ENCODE measurements at places on chromosomes 2 and 18.

DNA sequence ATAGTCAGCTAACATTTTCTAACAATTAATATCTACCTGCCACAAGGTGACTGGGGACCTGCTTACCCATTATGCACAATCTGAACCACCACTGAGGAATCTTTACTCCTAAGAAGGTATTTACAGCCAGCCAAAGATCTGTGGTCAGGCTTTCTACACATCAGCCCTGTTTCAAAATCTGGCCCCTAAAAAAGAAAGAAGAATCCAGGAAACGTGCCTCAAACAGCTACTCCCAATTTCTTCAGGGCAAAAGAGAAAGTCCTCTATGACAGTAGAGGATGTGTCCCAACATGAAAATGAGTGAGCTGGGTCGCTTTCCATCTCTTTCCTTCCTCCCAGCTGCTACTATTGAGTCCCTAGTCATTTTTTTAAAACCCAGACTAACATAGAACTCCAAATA lies 79.5 kb downstream of the EPB41L3 start:
- DNase-seq: no peak

DNA sequence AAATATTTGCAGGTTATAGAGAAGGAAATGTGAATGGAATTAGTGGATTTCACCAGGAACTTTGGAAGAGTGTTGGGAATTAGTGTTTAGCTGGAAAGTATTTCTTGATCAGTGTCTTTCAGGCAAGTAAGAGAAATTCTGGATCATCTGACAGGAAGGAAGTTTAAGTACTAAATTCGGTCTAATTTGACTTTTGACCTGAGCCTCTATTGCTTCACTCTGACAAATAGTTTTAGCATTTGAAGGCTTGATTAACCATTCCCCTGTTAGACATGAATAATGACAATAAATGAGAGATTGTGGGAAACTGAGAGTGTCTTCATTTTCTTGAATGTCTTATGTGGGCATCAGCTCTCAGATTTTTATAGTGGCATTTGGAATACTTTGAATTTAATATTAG lies 16.0 kb downstream of the CCNT2 start:
- DNase-seq: no peak

GRCh38 chr18:47036298-47036874 lies 965 bp upstream of the ELOA2 start:
- peak; percentile 74 for DNase-seq

- DNase-seq: no peak
Observed at GRCh38 chr2:116442418-116442817, 1372.1 kb upstream of the DDX18 start.

DNA sequence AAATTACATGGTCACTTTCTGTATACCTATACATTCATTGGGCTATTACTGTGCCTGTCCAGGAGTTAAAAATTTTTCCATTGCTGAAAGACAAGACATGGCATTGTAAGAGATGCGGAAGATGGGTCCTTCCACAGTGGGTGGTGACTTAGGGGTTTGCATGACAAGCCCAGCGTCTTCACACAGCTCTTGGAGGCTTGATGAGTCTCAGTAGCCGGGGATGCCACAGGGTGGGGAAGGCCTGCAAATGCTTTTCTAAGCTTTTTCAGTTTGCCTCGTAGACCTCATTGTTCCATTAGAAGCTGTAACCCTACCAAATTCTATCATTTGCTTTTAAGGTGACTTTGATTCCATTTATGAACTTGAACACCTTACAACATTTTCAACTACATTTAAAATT lies 18.1 kb upstream of the MAPRE3 start:
- no peak for DNase-seq

DNA sequence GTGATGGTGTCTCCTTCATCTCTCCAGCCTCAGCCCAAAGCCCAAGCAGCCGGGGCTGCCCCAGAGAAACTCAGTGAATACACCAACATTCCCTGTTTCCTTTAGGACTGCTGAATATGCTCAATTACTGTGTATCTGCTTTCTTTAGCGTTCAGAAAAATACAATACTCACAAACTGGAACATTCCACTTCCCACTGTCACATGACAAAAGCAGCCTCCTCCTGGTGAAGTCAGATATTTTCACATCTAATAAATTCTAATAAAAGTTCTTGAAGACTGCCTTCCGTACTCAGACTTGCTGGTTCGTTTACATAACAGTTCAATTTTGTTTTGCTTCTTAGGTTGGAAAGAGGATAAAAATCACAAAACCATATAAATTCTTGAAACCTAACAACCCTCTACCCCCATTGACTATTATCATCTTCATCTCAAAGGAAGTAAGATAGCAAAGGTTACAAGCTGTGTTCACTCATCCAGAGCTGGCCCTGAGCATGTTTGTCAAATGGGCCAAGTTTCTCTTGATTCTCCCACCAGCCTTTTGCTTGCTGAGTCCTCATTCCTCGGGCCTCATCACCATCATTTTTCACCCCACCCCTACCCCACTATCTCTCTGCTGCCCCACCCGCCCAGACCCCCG lies 190.8 kb upstream of the HNRNPA3 start:
- no peak for DNase-seq

- DNase-seq: no peak
Observed at GRCh38 chr2:212966884-212967283, 184.5 kb downstream of the IKZF2 start.

- DNase-seq: no peak
Observed at GRCh38 chr2:220847006-220847405, 725.1 kb downstream of the EPHA4 start.

DNA sequence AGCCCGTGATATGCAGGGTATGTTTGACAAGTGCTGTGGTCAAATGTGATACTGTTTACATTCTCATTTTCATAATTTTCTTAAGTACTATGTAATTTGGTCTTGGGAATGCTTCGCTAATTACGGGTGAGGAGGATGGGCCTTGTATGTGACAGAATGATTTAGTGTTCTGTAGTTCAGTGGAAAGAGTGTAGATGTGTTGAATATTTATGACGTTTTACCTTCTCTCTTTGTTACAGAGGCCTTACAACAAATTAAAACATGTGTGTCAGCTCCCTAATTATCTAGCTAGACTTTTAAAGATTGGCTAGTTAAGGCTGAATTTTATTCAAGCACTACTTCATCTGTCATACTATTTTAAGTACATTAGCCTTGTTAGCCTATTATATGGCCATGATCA lies 10.6 kb upstream of the CHRNA1 start:
- no peak for DNase-seq

GRCh38 chr18:49015886-49016647 lies 65.3 kb upstream of the SMAD7 start:
- no peak for DNase-seq

GRCh38 chr2:150472511-150472899 lies 15.0 kb downstream of the RND3 start:
- peak; percentile 1 for DNase-seq

- DNase-seq: no peak
Observed at GRCh38 chr18:59386909-59387686, 28.0 kb upstream of the LMAN1 start.

- no peak for DNase-seq
Observed at GRCh38 chr2:237336131-237336530, 77.8 kb downstream of the COL6A3 start.

- no peak for DNase-seq
Observed at GRCh38 chr2:134307334-134307733, 53.5 kb downstream of the MGAT5 start.

GRCh38 chr18:1350931-1351450 lies 446.3 kb downstream of the ADCYAP1 start:
- DNase-seq: no peak

- no peak for DNase-seq
Observed at GRCh38 chr2:180322781-180323180, 315.7 kb upstream of the CWC22 start.

GRCh38 chr2:170554278-170554955 lies 160.7 kb upstream of the SP5 start:
- DNase-seq: no peak

- DNase-seq: no peak
Observed at GRCh38 chr18:10403708-10404107, 50.7 kb upstream of the APCDD1 start.

DNA sequence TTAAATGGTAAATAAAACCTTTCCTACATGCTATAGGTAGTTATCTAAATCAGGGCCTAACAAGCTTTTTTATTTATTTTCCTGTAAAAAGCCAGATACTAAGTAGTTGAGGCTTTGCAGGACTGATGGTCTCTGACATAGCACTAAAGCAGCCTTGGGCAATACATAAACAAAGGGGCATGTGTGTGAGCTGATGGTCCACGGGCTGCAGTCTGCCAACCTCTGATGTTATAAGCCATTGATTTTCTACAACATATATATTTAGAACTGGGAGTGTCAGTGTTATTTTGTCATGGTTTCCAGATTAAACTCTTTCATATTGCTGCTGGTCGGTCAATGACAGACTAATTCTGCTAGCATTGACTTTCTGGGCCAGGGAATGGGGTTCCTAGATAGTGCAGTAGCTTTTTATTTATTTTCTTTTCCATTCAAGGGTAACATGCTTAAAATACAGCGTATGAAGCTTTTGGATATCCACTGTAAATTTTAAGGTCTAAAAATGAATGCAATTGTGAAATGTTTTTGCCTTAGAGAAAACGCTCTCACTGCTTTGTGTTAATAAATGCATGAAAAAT lies 134.0 kb downstream of the NEDD4L start:
- DNase-seq: no peak

- DNase-seq: peak; percentile 98
Observed at GRCh38 chr18:2939317-2939716, 73.6 kb downstream of the LPIN2 start.

DNA sequence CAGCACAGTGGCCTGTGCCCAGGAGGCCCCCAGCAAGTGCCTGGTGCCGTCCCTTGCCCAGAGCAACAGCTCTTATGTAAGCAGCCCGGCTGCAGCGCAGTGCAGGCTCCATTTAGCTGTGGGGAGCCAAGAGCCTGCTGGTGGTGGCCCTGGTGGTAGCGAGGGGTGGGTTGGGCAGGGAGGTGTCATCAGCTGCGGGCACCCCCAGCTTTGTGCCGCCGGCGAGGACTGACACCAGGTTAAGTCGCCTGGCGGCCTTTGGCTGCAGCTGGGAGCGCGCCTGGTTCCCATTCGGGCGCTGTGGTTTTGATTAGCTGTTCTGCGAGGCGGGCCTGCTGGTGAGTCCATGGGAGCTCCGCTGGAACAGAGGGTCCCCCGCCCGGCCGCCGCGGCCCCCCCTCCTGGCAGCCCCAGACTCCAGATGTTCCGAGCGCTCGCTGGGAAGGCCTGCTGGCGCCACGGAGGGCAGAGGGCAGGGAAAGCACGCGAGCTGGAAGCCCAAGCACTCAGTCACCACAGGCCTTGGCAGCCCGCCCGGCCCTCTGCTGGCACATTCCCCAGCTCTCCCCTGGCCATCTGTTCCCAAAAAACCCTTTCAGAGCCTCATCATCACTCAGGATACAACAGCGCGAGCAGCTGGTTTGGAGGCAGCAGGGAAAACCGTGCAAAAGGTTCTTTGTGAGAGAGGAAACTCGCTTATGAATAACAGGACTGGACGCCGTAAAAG lies 18.4 kb downstream of the ATOH8 start:
- peak; percentile 98 for DNase-seq

DNA sequence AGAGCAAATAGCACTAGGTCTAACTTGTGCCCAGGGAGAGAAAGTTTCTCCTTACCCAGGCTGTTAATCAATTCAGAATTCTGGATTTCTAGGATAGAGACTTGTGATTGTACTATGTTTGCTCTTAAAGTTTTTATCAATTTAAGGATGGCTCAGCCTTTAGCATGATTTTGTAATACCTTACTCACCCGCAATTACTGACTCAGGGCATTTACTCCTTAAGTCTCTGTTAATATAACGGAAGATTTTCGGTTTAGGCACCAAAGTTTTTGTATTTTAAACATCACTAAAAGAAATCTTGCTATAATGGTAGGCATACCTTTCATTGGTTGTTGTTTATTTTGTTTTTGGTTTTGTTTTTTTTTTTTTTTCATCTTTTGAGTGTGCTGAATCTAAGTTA lies 358.2 kb downstream of the RBM43 start:
- DNase-seq: no peak

DNA sequence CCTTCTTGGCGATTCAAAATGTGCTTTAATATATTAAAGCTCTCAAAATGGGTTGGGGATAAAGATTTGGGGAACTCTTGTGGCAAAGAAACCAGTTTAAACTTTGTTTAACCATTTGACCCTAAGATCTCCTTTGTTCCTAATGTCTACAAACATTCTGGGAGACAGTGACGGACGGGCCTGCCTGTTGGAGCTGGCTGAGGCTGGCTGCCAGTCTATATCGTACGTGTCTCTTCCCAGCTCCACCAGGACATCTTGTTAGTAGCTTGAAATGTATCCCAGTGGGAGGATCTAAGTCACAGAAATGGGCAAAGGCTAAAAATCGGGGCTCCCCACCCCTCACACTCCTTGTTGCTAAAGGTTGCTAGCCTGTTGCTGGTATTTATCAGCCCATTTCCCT lies 30.7 kb downstream of the ZNF532 start:
- no peak for DNase-seq

DNA sequence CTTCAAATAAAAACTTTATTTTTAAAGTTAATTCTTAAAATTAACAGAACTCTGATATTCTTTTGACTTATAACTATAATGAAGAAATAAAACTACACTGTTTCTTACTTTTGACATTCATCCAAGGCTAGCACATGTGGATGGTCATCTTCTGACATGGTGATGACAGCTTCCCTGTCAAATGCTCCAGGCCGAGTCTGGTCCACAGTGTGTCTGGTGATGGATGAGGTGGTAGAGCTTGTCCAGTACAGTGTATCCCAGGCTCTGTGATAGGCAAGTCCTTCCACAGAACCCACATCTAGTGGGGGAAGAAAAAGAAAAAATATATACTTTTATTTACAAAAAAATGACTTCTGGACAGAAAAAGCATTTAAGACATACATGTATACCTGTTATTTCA lies 1529.5 kb downstream of the LRP1B start:
- no peak for DNase-seq

DNA sequence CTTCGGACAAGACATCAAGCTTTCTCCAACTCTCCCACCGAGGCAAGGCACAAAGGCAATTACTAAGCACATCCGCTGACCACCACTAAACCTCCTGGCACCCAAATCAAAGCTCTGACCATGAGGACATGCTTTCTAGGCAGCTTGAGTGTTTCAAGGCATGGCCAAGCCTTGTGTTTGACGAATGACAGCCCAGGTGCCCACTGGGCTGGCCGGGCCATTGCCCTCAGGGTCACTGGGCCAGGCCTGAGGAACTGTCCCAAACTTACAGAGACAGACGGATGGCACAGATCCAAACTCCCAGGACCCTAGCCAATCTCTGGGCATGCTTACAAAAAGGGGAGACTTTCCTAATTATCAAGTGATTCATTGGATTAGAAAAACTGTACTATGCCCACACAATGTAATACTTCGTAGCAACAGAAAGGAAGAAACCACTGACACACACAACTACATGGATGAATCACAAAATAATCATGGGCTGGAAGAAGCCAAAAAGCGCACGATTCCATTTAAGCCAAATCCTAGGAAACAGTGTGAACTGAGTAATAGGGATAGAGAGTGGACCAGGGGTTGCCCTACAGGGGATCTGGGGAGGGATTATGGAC lies 20.2 kb downstream of the CRACDL start:
- DNase-seq: no peak

DNA sequence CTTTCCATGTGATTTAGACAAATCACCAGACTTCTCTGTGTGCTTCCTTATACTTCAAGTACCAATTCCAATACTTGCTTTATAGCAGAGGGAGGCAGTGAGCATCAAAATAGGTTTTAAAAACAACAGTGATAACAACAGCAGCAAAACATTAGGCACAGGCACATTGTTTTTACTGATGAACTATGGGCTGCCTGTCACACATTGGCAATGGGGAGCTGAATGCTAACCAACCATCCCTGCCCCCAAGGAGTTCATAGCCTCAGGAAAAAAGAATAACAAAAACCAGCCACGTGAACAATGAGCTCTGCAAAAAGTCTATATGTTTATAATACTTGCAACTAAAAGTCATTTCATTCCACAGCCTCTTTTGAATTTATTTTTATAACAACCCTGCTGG lies 287.9 kb upstream of the TRIB2 start:
- DNase-seq: no peak
